ENCODE measurements at places on chromosomes 1 and 21.

DNA sequence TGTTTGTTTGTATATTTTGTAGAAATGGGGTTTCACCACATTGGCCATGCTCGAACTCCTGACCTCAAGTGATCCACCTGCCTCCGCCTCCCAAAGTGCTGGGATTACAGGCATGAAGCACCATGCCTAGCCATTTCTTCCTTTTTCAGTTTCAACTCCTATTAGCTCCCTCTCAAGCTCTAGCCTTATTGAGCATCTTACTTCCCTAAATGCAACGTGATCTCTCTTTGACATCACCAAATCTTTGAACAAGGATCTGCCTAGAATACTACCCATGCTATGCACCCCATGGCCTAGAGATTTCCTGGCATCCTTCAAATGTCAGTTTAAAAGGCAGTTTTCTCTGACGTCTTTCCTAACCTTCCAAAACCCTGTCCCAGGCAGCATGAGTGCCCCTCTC lies 91.1 kb upstream of the NR5A2 start:
- no peak for DNase-seq

- DNase-seq, result no peak
Observed at GRCh38 chr21:43911935-43912487, 47.0 kb downstream of the AGPAT3 start.

- no peak for DNase-seq
Observed at GRCh38 chr1:73914951-73915350, 283.0 kb downstream of the LRRIQ3 start.

DNA sequence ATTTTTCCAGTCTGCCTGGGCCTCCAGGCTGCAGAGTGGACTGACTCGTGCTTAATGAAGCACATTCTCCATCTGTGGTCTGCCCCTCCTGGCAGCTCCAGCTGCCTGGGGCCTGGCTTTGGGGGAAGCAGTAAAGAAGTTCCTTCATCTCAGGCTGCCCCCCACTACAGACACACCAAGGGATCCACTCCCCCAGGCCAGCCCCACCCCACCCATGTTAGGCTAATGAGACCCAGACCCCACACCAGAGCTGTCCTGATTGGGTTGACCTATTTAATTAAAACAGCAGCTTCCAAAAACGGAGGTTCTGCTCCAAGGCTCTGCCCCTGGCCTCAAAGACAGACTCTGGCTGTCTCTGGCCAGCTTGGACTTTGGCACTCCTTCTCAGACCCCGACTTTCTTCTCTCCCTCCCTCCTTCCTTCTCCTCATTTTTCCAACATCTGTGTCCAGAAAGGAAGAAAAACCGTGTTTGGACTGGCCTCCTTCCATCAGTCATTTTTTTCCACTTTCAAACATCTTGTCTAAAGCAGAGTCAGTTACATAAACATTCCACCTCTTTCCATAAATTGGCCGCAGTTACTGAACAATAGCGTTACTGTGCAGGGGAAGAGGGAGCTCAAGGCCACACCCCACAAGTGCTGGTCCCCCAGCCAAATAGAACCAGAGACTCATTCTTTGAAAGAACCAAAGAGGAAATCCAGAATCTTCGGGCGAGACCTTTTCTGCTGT lies 29.7 kb downstream of the SERTAD4 start:
- no peak for DNase-seq

DNA sequence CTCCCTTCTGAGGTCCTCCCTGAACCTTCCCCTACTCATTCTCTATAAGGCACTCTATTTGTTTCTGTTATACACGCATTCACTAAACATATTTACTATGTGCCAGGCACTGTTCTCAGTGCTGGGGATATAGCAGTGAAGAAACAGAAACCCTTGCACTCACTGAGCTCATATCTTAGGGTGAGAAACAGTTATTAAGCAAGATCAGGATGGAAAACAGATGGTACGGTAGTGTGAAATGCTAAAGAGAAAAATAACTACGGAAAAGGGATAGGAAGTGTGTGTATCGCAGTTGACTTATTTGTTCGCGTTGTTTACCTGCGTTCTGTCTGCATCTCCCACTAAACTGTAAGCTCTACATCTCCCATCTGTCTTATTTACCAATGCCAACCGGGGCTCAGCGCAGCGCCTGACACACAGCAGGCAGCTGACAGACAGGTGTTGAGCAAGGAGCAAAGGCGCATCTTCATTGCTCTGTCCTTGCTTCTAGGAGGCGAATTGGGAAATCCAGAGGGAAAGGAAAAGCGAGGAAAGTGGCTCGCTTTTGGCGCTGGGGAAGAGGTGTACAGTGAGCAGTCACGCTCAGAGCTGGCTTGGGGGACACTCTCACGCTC lies 572 bp downstream of the CYB5RL start:
- DNase-seq, result no peak

DNA sequence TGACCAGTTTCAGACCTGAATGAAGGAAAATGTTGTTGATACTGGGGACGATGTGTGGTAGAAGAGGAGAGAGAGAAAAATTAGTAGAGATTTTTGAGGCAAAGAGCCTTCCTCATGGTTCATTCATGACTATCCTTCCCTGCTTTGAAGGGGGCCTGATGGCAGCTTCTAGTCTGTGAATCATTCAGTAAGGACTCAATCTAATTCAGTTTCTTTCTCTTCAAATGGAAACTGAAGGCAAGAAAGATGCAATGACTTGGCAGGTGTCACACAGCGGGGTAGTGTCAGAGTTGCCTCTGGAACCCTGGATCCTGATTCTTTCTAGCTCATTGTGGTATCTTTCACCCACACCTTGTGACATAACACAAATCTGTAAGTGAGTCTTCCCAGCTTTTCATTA lies 14.9 kb upstream of the CD5L start:
- no peak for DNase-seq
